Activated T-cell treated with anti-CD3 and anti-CD28 coated beads, Interleukin-2, amount 50 U/mL, for 4 hours (primary cell): ENCODE measurements at places on chromosomes 16 and 17. TPM values are rescaled to one million over a fixed set of nuclear protein-coding genes. Genes with fewer than 3 reads are reported as not detected.

- DNase-seq, result no peak
Observed at GRCh38 chr17:45383003-45383402, 49.7 kb downstream of the ARHGAP27 start.

- no peak for DNase-seq
Observed at GRCh38 chr16:80720804-80721371, 83.5 kb downstream of the CDYL2 start.

- no peak for DNase-seq
Observed at GRCh38 chr17:10111907-10112452, 86.4 kb downstream of the GAS7 start.

GRCh38 chr17:33776903-33777302 is 478.2 kb upstream of the CCL2 start:
- no peak for DNase-seq

BCO1 gene
- not detected for total RNA-seq

DNA sequence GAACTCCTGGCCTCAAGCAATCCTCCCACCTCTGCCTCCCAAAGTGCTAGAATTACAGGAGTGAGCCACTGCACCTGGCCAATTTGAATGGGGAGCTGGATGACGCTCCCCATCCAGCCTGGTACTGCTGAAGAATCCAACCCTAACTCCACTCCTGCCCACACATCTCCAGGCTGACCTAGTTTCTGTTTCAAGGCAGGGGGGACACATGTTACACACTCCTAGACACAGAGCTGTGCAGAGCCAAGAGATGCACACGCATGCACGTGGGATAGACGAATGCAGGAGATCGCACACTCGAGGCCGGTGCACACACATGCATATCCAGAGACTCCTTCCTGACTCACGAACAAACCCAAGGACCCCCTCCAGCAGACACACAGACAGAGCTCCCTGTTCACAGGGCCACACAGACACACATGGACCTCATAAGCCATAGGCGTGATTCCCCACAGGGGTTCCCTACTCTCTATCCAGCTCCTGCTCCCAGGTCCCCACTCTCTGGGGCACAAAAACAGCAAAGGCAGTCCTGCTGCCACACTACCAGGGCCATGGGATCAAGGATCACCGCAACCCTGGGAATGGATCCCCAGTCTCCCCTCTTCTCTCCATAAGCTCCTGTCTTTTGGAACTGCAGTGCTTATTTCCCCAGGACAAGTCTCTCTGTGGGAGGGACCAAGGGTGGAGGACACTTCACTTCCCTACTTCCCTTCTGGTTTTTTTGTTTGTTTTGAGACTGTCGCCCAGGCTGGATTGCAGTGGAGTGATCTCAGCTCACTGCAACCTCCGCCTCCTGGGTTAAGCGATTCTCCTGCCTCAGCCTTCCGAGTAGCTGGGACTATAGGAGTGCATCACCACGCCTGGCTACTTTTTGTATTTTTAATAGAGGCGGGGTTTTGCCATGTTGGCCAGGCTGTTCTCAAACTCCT is 14.4 kb downstream of the EPOP start:
- DNase-seq, result no peak

- DNase-seq, result no peak
Observed at GRCh38 chr16:69143116-69143515, 10.7 kb downstream of the UTP4 start.

MYH2 gene
- not detected for total RNA-seq

GRCh38 chr17:21163101-21163500 is 36.3 kb downstream of the DHRS7B start:
- DNase-seq, result no peak

DNA sequence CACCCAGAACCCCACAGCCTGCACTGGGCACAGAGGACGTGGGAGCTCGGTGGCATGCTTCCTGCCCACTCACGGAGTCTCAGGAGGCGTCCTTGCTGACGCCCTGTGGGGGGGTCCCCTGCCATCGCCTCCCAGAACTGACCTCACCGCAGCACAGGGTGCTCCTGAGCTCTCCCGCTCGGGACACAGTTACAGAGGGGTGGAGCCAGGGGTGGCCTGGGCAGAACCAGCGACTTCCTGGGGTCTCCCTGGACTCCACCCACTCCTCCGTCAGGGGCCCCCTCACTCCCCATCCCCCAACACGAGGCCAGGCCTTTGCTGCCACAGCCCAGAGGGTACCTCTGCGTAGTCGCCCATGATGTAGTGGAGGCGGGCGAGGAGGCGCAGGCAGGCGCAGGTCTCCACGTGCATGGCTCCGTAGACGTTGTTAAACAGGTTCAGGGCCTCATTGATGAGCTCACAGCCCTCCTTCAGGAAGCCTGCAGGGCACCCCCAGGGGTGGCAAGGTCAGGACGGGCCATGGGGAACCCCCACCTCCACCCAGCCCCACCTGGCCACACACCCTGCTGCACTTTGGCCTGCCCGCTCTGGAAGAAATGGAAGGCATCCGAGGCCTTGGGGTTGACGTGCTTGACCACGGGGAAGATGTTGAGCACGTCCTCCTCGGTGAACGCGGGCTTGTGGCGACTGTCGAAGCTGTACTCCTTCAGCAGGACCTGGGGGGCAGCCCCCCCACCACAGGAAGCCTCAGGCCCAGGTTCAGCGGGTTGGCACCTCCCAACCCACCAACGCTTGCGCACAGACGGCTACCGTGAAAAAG is 17.8 kb downstream of the CLUH start:
- no peak for DNase-seq

GRCh38 chr17:49914096-49914490 is 54.9 kb upstream of the DLX4 start:
- DNase-seq, result no peak

DNA sequence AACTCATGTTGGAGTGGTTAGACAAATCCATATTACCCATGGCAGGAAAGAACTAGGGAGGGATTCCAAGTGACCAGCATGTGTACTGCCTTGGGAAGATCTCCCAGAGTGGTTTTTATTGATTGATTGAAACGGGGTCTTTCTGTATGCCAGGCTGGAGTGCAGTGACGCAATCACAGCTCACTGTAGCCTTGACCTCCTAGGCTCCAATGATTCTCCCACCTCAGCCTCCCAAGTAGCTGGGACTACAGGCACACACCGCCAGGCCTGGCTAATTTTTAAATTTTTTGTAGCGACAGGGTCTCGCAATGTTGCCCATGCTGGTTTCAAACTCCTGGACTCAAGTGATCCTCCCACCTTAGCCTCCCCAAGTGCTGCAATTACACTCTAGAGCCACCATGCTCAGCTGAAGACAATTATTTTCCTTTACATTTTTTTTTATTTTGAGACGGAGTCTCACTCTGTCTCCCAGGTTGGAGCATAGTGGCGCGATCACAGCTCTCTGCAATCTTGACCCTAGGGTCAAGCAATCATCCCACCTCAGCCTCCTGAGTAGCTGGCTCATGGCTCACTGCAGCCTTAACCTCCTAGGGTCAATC is 2.5 kb upstream of the TMUB2 start:
- no peak for DNase-seq

GRCh38 chr16:50563989-50564388 is 15.8 kb downstream of the NKD1 start:
- DNase-seq, result no peak

DNA sequence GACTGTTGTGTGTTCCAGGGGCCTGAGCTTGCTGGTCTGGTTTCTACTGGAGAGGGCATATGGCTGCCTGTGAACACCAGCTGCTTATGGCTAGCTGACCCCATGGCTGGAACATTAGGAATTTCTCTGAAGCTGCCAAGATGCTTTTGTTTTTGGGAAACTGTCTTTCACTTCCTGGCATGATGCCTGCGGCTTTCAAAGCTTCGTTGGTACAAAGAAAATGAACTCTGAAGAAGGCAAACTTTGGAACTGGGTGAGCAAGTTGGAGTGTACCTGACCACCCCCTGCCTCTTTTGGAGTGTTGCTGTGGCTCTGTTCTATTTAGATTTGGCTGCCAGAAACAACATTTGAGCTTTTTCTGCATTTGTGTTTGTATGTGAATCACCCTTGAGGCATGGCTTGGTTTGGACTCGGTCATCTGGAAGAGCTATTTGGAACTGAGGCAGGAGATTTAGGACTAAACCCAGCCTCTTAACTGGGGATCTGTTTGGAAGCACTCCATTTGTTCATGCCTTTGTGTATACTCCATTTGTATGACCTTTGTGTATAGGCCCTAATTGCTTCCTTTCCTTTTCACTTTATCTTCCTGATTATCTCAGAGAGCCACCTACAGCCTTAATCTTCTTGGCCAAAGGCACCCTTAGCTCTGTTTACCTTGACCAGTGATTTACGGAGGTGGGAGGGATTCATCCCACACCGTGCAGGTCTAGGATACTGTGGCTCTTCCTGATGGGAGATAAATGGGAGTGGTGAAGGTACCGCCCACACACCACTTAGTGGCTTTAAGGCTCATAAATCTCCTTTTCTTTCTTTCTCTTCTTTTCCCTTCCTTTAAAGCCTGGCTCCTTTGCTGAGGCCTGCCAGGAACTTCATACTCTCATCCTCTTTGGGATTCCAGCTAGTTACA is 7.3 kb upstream of the CPHXL start:
- no peak for DNase-seq

GRCh38 chr17:7558544-7559319 is at the start of gene TNFSF13:
TSS of gene TNFSF13 (plus strand) at chr17:7558750. CDS start at chr17:7559040, 290 bp downstream.
- DNase-seq, result no peak

DNA sequence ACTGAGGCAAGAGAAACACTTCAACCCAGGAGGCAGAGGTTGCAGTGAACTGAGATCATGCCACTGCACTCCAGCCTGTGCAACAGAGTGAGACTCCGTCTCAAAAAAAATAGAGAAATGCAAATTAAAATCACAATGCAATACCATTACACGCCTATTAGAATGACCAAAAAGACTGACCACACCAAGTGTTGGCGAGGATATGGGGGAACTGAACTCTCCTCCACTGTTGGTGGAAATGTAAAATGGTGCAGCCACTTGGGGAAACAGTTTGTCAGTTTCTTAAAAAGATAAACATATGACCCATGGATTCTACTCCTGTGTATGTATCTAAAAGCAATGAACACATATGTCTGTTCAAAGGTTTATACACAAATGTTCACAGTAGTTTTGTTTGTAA is 204.8 kb downstream of the MRTFB start:
- no peak for DNase-seq

- DNase-seq, result no peak
Observed at GRCh38 chr17:61862105-61862574, 1.2 kb downstream of the BRIP1 start.

DNA sequence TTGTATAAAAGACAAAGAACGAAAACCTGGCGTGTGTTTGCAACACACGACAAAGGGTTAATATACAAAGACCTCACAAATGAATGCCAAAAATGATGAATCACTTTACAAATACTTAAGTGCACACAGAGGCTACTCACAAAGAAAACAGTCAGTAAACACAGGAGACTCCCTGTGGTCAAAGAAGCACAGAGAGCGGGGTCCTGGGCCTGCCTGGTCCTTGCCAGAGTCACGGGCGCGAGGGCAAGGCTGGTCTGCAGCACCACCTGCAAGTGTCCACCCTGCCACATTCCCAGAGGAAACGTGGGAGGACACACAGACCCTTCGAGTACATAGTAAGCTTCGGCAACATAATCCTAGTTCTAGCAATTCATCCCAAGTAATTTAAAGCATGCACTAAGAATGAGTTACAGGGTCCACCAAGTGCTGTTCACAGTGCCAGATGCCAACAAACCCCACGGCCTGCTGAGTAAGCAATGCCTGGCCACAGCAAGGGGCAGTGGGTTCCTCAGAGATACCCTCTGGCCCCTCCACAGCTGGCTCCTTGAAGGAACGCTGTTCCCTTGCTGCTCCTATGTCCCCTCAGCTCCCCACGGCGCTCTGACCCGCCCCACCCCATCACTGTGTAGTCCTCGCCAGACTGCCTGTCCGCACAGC is 24.6 kb upstream of the FAAP100 start:
- DNase-seq, result no peak

GRCh38 chr16:10942352-10943063 is at the start of gene DEXI:
TSS of gene DEXI (minus strand) at chr16:10942468. CDS start at chr16:10942005, 463 bp downstream.
- DNase-seq, result peak; percentile 94

HNF1B gene
- total RNA-seq, result 0.16 TPM

DNA sequence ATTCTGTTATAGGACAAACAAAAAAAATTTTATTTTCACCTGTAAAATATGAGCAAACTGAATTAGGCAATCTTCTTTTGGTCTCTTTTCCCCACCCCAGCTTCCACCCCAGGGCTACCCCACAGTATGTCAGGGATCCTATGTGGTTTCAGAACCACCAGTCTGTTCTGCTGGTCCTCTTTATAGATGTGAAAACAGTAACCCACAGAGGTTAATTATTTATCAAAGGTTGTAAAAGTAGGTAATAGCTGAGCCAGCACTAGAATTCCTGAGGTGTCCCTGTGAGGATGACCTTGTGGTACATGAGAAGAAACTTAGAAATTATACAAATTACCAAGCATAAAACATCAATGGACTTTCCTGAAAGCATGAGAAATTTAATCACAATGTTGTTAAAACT is 428.7 kb downstream of the CNTNAP4 start:
- DNase-seq, result no peak

DNA sequence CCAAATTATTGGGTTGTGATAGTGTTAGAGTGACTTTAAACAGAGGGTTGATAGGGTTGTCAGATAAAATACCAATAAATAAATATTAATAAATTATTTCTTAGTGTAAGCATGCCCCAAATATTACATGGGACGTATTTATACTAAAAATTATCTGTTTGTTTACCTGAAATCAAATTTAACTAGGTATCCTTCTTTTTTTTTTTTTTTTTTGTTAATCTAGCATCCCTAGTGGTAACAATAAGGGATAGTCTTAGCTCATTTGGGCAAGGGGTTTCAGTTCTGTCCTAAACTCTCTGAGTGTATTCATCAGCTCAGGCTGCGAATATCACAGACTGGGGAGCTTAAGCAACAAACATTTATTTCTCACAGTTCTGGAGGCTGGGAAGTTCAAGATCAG is 1.3 kb downstream of the CLEC19A start:
- no peak for DNase-seq

AOC2 gene
- total RNA-seq, result 3.7 TPM
